ENCODE measurements at places on chromosomes 3 and 15.
A peak's percentile ranks its signal among the peaks of the same experiment; 100 is the strongest.

DNA sequence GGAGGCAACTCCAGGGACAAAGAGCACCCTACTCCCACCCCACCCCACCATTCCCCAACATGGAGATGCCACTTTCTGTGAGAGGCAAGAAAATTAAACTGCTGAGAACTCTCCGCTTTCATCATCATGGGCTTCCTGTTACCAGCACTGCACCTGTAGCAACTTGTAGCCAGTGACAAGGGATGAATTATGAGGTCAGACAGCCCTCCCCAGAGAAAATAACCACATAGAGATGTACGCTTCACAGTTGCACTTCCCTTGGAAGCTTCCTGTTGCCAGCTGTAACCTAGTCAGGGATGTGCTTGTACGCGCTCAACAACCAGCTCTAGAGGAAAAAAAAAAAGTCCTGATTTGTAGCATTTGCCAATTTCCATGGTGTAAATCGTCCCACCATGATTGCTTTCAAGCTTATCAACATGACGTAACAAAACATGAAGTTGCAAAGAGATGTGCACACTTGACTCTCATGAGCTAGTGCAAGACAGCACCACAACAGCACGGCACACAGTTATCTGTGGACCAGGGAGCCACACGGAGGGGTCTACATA lies 145.4 kb downstream of the RAB11A start:
- no peak for DNase-seq

GRCh38 chr3:159253860-159254259 lies 452.0 kb downstream of the MFSD1 start:
- no peak for DNase-seq

- DNase-seq: no peak
Observed at GRCh38 chr3:76352511-76353284, 567.3 kb upstream of the ZNF717 start.

- no peak for DNase-seq
Observed at GRCh38 chr3:71189480-71189879, 394.0 kb downstream of the FOXP1 start.

- no peak for DNase-seq
Observed at GRCh38 chr15:65423976-65424679, 1.4 kb upstream of the IGDCC4 start.

DNA sequence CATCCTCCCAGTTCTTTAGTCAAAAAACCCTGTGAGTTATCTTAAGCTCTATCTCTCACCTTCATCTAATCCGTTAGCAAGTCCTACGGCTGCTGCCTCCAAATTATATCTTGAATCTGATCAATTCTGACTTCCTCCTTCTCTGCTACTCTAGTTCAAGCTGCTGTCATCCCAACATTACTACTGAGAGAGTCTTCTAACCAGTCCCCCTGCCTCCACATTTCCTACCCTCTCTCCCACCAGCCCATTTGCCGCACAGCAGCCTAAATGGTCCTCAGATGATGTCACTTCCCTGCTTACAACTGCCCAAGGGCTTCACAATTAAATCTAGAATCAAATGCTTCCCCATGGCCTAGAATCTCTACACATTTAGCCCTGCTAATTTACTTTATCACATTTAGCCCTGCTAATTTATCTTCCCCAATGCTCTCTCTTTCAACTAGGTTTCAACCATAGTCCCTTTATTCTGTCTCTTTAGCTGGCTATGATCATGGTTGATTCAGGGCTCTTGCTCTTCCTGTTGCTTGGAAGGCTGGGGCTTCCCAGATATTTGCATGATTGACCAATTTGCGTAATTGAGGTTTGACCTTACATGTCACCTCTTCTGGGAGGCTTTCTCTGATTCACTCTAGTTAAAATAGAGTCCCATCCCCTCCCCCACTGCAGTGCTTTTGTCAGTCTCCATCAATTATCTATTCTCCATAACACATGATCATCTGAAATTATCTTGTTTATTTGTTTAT lies 11.0 kb upstream of the ARL14 start:
- DNase-seq: no peak

GRCh38 chr3:66615643-66616301 lies 115.0 kb upstream of the LRIG1 start:
- DNase-seq: no peak

DNA sequence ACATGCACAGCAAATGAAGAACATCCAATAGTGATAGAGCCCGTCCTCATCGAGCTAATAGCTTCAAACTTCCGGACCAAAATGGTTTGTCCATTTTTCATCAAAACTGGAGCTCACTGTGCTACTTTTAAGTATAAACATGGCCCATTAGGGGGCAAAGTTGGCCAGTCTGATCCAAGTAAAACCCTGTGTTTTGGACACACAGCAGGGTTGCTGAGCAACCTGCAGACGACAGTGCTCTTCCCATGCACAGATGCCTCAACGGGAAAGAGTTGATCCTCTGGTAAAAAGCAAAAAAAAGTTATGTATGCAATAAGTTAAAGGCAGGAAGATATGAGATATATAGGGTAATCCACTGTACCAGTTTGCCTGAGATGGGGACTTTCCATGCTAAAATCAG lies 244.0 kb upstream of the THBS1 start:
- DNase-seq: no peak

GRCh38 chr3:156471431-156471830 lies 83.5 kb downstream of the SSR3 start:
- no peak for DNase-seq

DNA sequence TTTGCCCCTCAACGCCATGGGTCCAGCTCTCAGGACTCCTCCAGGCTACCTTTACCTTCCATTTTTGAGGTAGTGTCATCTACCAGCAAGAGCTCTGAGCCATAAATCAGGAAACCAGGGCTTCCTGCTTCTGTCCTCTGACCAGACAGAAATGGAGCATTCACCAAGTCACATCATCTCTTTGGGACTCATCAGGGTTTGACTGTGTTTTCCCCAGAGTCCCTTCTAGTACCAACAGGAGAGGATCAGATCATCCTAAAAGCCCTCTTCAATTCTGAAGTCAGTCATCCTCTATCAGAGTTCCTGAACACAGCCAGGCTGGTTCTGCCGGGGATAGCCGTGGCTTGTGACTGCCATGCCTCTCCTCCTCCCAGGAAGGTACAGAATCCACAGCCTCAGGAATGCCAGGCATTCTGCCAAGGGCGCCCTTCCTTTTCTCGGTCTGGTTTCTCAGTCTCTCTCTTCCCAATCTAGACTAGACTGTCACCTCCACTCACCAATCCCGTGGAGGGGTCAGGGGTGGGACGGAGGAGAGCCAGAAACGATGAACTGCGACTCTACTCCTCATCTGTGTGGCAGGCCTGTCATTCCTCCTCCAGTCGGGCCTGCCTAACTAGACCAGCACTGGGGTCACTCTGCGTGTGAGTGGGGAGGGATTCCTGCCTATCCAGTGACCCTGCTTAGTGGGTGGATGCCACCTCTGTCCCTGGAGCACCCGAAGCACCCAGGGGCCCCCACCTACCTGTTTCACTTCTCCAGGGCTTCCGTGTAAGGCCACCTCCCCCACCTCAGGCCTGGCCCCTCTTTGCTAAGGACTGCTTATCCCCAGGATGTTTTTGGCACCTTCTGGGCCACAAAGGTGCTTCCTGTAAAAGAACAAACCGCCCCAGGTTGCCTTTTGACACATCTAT lies 30.9 kb downstream of the CCNL1 start:
- DNase-seq: peak; percentile 52

GRCh38 chr15:96160800-96161199 lies 169.7 kb upstream of the NR2F2 start:
- no peak for DNase-seq

DNA sequence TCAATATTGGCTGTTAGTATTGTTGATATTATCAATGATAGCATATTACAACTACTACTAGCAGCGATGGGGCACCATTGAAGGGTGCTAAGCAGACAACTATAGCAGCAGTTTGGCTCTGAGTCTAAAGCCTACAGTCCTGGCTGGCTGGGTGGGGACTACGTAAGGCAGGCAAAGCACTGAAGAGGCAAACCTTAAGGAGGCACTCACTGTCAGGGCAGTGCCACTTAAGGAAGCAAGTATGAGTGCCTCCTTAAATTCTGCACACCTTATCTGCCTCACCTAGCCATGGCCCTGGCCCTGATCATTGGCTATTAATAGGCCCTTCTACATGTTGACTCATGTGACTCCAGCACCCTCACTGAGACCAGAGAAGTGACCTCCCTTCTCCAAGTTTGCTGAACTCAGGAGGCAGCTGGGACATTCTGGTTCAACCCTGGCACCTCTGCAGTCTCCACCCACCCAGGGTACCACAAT lies 20.6 kb downstream of the CDCP1 start:
- DNase-seq: no peak

DNA sequence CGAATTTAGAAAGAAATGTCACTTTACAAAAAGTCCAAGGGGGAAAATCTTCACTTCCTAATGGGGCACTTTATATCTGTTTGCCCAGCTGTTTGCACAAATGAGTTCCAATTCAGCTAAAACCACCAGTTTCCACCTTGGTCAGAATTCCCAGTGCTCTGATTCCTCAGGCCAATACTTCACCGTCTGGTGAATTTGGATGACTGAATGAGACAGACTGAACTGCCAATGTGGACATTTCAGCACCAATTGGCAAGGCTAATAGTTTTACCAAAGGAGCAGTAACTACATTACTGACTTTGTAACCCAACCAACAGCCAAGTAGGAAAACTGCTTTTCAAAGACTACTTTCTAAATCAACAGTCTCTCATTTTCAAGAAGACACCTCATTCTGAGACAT lies 51.8 kb downstream of the ABI3BP start:
- DNase-seq: no peak

- DNase-seq: no peak
Observed at GRCh38 chr3:36124118-36124796, 256.0 kb upstream of the STAC start.

- DNase-seq: no peak
Observed at GRCh38 chr15:40702077-40702476, 7.1 kb downstream of the RAD51 start.

- DNase-seq: no peak
Observed at GRCh38 chr3:11510356-11510755, 133.4 kb downstream of the VGLL4 start.

- DNase-seq: no peak
Observed at GRCh38 chr3:87702600-87702999, 356.2 kb downstream of the CGGBP1 start.

GRCh38 chr3:176967522-176967921 lies 229.8 kb downstream of the TBL1XR1 start:
- DNase-seq: no peak

- peak; percentile 59 for DNase-seq
Observed at GRCh38 chr15:65338366-65338765, 33.9 kb downstream of the RNU5B-1 start.

GRCh38 chr15:83733206-83733605 lies 79.3 kb downstream of the ADAMTSL3 start:
- no peak for DNase-seq

DNA sequence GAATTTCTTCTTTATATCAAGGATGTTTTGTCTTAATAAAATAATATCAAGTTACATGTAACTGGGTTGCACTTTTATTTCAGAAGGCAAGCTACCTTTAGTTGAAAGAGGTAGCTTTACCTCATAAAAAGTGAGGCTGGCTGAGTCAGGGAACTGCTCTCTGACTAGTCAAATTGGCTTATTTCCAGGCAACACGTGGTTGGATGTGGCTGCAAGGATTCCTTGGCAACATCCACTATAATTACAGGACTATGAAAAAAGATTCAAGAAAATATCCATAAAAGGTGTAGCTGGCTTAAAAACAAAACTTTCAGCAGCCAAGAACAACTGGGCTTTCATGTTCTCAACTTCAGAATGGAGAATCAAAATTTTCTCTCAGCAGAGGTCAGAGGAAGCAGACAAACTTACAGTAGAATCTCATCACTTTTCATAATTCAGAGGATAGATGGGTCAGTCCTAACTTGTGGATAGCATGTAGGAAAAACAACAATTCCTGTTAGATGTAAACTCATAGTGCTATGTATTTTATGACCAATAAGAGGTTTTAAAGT lies 779.1 kb downstream of the MECOM start:
- no peak for DNase-seq

GRCh38 chr3:194325424-194326153 lies 25.5 kb downstream of the CPN2 start:
- DNase-seq: no peak

DNA sequence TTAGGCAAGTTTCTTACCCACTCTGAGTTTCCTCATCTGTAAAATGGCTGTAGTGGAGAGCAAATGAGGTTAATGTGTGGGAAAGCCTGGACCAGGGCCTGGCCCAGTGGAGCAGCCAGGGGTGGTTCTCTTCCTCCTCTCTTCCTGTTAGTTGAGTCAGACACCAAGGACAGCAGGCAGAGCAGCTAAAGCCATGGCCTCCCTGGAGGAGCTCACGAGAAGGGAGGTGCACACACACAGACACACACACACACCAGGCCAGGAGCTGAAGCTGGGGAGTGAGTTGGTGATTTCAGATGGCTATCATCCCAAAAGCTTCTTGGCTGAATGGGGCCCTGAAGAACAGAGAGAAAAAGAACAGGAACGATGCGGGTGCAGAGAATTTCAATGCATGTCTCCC lies 33.2 kb upstream of the TSPAN3 start:
- DNase-seq: no peak

- no peak for DNase-seq
Observed at GRCh38 chr3:196096382-196096953, 14.6 kb upstream of the TFRC start.

DNA sequence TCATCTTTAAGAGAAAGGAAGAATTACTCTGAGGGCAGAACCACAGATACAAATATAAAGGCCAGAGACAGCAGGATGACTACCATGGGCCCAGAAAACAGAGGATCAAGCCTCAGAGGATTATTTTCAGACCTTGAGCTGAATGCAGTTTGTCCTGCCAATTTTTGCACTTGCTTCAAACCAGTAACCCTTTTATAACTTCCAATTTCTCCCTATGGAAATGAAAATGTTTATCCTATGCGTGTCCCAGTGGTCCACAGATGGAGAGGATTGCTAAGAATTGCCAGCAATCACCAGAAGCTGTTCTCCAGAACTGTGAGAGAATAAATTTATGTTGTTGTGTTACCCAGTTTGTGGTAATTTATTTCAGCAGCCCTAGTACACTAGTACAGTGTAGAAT lies 26.4 kb upstream of the MME start:
- DNase-seq: no peak

DNA sequence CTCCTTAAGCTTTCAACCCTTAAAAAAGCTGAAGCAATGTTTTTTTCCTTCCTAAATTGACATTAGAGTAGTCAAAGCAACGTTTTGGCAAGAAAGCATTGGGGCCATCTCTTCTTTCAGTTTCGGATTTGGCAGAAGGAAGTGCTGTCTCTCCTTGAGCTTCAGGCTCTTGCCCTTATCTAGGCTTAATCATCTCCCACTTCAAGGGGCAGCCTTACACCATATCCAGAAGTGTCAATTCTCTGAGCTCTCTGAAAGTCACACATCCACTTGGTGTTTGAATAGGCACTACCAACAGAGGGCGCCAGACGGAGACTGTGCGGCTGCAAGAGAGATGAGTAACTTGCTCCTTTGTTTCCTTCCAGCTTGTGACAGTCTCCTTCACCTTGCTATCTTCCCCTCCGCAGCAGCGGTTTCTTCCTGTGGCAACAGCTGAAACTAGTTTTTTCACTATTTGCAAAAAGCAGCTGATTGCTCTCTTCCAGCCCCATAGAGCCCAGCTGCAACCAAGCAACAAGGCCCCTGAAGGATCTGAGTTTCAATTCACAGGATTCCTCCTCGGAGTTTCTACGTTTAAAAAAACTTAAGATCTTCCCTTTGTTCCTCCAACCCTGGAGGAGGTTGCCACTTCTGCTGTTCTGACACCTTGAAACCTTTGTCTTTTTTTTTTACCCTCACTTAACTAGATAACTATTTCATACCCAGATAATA lies 147.0 kb upstream of the SLCO3A1 start:
- DNase-seq: peak; percentile 42
